Testis (tissue), 5 donors: ENCODE measurements at places on chromosomes 3 and 15. TPM values are rescaled to one million over a fixed set of nuclear protein-coding genes. Genes with fewer than 3 reads are reported as not detected.

SGO1 gene
- 4.4 TPM for polyA plus RNA-seq

PIF1 gene
- polyA plus RNA-seq: 3.4 TPM

LDHAL6B gene
- polyA plus RNA-seq: 119 TPM

GLDN gene
- 0.61 TPM for polyA plus RNA-seq

ECE2 gene
- 1.1 TPM for polyA plus RNA-seq

MORC1 gene
- polyA plus RNA-seq: 15.4 TPM

TMCC1 gene
- polyA plus RNA-seq: 46.0 TPM

ZNF80 gene
- not detected for polyA plus RNA-seq

- no peak for DNase-seq
Observed at GRCh38 chr3:117228466-117228865, 518.9 kb downstream of the TUSC7 start.

DNA sequence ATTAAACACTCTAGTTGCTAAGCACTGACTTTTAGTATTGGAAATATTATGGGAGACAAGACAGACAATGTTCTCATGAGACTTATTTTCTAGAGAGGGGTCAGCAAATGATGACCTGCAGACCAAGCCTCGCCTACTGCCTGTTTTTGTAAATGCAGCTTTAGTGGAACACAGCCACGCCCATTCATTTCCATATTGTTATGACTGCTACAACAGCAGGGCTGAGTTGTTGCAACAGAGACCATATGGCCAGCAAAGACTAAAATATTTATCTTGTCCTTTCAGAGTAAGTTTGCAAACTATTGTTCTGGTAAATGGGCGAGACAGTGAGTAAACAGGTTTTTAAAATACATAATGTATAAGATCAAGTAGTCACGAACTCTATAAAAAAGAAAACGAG is 570.2 kb downstream of the NTRK3 start:
- no peak for DNase-seq

- DNase-seq: no peak
Observed at GRCh38 chr15:43930556-43930955, 103.8 kb downstream of the WDR76 start.

GRCh38 chr3:97885931-97886824 is 64.4 kb downstream of the CRYBG3 start:
- no peak for DNase-seq

DNA sequence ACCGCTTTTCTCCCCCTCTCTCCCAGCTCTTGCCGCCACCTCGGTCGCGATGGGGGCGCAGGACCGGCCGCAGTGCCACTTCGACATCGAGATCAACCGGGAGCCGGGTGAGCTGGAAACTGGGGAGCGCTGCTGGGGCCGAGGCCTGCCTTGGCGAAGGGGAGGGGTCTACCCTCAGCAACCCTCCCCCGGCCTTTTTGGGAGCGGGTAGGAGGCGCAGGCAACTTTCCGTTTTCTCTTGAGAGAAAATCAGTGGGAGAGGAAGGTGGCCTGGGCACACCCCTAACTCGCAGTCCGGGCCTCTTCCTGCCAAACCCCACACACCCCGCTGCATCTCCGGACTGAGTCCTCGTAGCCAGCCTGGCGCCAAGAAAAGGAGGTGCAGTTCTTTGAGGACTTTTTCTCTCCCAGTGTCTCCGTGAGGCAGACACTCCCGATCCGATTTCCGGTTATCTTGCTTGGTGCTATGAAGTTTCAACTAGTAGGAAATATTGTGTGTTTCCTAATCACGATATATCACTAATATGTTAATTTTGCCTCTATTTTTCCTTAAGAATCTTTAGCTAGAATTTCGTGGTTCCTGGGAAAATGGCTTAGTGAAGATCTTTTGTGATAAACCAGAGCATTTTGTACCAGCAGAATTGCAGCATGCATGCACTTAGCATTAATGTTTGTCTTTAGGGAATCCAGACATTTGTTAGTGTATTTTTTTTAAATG is 631 bp downstream of the NKTR start:
- DNase-seq: peak; percentile 73

- DNase-seq: no peak
Observed at GRCh38 chr3:52291508-52292181, 4.0 kb downstream of the GLYCTK start.

GRCh38 chr3:43580181-43580580 is 41.6 kb downstream of the ANO10 start:
- no peak for DNase-seq

DNA sequence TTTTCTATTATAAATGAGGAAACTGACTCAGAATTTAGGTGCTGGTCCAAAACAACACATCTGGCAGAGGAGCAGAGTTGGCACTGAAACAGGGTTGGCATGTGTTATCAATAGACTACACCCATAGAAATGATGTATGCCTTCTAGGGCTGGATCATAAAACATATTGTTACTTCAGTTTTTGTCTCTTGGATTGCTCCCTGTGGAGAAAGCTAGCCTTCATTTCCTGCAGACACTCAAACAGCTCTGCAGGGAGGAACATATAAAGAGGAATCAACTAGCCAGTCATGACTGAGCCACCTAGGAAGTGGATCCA is 507 bp upstream of the MRPL3 start:
- no peak for DNase-seq

- no peak for DNase-seq
Observed at GRCh38 chr15:60530168-60530567, 51.2 kb upstream of the ICE2 start.

DNA sequence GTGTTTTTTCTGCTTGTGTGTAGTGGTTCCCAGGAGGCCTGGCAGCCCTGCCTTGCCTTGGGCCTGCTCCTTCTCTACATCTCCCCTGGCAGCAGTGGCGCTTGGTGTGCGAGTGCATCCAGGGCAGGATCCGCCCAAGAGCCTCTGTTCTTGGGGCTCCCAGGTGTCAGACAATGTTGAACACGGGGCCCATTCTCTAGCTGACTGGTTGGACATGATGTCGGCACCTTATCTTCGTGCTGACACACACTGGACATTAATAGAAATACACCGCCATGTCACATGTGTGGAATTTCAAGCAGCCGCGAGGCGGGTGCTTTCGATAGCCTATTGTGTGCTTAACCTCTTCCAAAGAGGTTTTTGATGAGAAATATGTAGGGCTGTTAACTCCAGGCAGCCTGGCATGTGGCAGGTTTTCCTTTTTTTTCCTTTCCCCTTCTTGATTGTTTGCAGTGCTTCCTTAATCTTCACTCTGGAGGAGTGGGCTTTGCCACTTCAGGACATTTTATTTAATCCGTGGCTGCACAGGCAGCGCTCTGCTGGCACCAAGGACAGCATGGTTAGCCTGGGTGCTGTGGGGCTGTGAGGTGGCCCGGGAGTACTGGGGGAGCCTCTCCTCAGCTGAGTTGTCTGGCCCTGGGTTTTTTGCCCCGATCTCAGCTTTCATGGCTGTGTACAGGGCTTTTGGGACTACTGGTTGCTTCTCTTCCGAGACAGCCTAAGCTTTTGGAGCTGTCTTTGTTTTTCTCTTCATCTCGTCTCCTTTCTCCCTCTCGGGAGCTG is 42.5 kb downstream of the CHCHD6 start:
- DNase-seq: peak; percentile 67

- no peak for DNase-seq
Observed at GRCh38 chr3:121629601-121630000, 31.1 kb downstream of the HCLS1 start.

DNA sequence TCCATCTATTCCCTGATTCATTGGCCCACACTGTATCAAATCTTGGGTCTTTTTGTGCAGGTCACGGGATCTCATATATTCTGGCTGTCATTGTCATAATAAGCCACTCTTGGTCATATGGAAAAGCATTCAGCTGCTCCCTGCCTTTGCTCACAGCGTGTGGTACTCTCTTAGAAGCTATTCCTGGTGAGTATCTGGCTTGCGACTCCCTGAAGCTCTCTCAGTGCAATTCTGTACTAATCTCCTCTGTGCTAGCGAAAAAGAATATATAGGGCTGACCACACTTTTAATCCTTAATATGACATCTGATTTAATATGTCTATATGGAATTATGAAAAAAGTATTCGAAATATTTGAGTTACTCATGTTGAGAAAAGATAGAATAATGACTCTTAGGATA is 440.8 kb upstream of the GBE1 start:
- no peak for DNase-seq

- DNase-seq: peak; percentile 77
Observed at GRCh38 chr3:105791919-105792786, 76.7 kb downstream of the CBLB start.

GRCh38 chr3:177427540-177427939 is 230.3 kb upstream of the TBL1XR1 start:
- no peak for DNase-seq

DNA sequence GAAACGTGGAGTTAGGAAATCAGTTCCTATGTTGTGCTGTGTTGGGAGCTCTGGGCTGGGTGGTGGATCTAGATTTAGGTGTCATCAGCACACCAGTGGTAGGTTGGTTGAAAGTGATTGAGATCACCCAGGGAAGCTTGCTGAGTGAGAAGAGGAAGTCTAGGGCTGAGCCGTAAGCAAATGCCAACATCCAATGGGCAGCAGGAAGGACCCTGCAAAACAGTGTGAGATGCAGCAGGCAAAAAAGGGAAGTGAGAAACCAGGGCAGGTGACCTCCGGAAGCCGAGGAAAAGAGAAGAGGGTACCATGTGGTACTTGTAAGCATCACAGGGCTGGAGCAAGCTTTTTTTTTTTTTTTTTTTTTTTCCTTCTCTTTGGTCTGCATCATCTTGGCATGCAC is 15.9 kb upstream of the COPG1 start:
- peak; percentile 43 for DNase-seq
